Activated CD4-positive, alpha-beta T cell treated with anti-CD3 and anti-CD28 coated beads, Interleukin-2, amount 50 U/mL, for 48 hours (primary cell): ENCODE measurements at places on chromosomes 16 and 17.

DNA sequence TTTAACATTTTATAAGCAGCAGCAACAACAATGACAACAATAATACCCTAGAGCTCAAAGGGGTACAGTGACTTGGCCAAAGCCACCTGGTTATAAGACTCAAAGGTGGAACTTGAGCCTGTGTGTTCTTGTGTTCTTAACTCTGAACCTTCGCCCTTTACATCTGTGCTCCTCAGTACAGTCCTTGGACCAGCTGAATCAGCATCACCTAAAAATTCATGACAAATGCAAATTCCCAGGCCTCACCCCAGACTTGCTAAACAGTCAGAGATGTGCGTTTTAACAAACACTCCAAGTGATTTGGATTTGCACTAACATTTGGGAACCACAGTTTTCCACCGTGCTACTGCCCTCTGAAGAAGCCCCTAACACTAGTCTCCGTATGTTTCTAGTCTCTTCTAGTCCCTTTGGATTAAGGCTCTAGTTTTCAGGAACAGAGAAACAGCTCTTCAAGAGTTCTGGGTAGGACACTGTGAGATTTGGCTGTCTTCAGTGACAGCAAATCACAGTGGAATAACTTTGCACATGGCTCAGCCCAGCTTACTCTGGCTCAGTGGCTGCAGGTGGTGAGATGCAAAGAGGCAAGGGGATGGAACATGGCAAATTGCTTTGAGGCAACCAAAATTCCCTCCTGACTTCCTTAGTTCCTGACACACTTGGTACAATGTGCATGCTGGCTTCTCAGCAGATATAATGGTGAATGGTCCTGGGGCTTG is 151.0 kb upstream of the CDH11 start:
- no peak for DNase-seq

DNA sequence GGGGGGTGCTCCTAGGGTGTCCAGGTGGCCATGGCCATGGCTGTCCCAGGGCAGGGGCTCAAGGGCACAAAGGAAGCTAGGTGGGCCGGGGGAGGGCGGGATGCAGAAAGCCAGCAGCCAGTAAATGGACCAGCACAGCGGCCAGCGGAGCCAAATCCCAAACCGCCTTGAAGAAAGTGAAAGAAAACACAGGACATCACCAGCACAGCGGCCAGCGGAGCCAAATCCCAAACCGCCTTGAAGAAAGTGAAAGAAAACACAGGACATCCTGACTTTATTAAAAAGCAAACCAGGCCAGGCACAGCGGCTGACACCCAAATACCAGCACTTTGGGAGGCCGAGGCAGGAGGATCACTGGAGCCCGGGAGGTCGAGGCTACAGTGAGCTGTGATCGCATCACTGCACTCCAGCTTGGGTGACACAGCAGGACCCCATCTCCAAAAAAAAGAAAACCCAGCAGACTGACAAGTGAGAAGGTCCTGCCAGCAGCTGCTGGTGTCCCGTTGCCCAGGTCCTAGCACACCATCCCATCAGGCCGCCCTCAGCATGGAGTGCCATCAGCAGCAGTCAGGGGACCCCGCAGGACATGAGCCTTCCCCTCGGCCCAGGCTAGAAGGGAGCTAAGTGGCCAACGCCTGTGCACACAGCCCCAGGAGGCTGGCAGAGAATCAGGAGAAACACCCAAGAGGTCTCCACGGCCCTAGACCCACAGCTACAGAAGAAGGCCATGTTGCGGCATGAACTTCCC is 17.0 kb downstream of the SLC38A10 start:
- no peak for DNase-seq

DNA sequence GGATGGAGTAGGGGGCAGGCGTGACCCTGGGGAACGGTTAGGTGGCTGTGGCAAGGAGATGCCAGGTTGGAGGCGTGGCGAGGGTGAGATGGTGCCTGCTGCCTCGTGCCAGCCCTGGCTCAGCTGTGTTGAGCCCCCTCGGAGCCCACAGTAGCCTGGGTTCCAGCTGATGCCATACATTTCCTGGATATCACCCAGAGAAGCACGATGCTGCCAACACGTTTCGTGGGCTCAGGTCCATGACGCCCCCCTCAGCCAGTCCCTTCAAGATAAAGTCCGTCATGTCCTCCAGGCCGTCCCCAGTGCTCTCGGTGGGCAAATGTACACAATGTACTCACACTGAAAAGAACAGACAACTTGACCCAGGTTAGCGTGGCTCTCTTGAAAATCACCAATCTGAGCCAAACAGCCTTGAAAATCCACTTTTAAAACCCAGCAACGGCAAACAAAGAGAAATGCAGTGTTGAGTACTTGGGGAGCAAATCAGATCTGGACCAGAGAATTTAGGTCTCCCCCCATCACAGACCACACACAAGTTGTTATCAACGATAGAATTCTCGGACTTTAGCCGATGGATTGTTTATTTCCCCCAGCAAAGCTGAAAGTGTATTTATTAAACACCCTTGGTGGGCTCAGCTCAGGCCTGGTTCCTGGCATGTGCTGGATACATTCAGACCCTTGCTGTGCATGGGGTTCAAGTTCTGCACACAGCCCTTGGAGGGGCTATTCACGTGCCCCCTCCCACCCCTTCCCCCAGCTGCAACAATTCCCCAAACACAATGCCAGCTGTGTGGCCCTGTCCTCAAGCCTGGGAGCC is 102.8 kb upstream of the PLCG2 start:
- no peak for DNase-seq

GRCh38 chr17:73140566-73140965 is 24.2 kb upstream of the SSTR2 start:
- DNase-seq: no peak

GRCh38 chr17:16215002-16215272 is 397 bp downstream of the NCOR1 start:
- DNase-seq: peak; percentile 55

DNA sequence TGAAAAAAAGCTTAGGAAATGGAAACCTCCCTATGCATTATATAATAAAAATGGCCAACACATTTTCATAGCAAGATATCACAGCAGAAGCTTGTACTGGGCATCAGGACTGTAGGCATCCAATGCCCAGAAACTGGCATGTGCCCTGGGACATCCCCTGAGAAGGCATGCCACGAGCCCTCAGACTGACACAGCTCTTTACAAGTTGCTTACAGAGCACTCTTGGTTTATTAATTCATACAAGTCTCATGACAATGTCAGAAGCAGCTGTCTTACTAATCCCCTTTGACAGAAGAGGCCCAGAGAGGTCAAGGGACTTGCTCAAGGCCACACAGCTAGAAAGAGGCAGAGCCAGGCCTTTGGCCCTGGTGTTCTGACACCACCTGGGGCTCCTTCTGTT is 5.6 kb upstream of the CCL2 start:
- DNase-seq: no peak

DNA sequence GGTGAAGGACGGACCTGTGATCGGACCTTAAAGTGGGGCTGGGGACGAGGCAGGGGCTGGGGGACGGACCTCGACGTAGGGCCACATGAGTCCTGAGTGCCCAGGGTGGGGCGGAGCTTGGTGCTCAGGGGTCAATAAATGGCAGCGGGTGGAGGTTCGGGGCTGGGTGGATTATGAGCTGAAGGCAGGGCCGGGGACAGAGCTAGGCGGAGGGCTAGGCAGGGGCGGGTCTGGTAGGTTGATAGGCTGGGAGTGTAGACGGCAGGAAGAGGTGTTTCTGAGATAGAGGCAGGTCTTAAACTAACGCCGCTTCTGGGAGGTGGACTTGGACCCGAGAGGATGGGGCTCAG is 733 bp downstream of the CHRNB1 start:
- peak; percentile 9 for DNase-seq

DNA sequence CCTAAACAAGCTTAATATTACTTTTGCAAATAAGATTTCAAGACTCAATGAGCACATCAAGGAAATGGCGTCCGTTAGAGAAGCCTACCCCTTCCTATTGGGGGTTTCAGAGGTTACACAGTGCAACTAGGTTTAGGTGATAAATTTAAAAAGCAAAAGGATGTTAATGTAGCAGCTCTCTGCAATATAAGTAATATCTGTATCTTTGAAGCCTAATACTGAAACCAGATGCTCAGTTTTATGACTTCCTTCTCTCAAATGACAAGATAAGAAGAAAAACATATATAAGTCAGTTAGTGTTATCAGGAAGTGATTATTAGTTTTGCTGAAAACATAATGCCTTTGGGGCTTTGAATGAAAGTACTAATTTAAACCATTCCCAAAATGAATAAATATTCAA is 54.3 kb upstream of the MED13 start:
- DNase-seq: no peak

- no peak for DNase-seq
Observed at GRCh38 chr16:89473136-89473712, 17.1 kb downstream of the ANKRD11 start.

GRCh38 chr17:9269350-9270035 is 248.2 kb downstream of the NTN1 start:
- DNase-seq: no peak

- DNase-seq: no peak
Observed at GRCh38 chr17:76581515-76581914, 4.1 kb downstream of the ST6GALNAC2 start.

- no peak for DNase-seq
Observed at GRCh38 chr17:73309727-73310596, 1.8 kb downstream of the CDC42EP4 start.

GRCh38 chr16:54309341-54309740 is 22.8 kb upstream of the IRX3 start:
- no peak for DNase-seq

DNA sequence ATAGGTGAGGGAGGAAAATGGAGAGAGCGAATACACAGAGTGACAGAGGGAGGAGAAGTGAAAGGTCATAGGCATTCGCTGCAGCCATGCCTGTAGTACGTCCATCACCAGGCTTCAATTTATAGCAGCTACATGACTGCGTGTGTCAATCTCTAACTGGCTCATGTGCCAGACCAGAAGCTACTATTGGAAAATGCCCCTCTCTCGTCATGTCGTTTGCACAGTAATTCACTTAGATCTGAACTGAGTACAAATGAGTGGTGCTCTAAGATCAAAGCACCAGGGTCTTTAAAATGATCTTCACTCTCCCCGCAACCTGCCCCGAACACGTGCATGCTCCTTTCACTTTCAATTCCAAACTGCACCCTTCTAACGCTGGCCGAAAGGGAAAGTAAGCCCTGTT is 51.3 kb downstream of the ADCY9 start:
- peak; percentile 21 for DNase-seq

DNA sequence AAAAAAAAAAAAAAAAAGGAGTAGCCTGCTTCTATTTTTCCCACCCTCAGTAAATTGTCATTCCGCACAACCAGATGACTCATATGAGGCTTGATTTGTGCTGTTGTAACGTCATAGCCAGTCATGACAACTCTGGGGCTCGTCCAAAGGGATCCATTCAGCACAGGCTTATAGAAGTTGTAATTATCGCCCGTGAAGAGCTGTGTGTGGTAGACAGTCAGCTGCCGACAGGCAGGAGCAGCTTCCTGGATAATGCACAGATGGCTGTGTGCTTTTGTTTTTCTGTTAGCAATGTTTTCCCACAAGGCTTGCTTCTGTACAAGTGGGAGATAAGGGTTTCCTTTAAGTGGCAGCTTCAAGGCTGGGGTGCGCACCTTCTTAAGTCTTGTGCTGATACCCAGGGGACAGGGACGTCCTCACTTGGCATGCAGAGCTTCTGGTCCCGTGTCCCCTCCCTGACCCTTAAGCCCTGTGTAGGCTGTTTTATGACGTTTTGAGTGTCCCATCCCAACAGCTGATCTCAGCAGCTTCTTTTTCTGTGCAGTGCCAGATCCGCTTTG is 26.0 kb downstream of the SNX29 start:
- DNase-seq: no peak

- DNase-seq: no peak
Observed at GRCh38 chr17:47843391-47843730, 2.3 kb upstream of the SCRN2 start.

DNA sequence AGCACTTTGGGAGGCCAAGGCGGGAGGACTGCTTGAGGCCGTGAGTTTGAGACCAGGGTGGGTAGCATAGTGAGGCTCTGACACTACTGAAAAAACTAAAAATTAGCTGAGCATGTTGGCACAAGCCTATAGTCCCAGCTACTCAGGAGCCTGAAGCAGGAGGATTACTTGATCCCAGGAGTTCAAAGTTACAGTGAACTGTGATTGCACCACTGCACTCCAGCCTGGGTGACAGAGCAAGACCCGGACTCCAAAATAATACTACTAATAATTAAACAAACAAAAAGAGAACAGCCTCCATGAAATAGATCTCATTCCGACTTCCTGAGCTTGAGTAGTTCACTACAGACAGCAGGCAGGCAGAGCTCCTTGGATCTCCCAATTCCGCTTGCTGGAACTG is 2.7 kb upstream of the RBBP6 start:
- no peak for DNase-seq

GRCh38 chr17:78241277-78242023 is 10.0 kb downstream of the TMEM235 start:
- no peak for DNase-seq

DNA sequence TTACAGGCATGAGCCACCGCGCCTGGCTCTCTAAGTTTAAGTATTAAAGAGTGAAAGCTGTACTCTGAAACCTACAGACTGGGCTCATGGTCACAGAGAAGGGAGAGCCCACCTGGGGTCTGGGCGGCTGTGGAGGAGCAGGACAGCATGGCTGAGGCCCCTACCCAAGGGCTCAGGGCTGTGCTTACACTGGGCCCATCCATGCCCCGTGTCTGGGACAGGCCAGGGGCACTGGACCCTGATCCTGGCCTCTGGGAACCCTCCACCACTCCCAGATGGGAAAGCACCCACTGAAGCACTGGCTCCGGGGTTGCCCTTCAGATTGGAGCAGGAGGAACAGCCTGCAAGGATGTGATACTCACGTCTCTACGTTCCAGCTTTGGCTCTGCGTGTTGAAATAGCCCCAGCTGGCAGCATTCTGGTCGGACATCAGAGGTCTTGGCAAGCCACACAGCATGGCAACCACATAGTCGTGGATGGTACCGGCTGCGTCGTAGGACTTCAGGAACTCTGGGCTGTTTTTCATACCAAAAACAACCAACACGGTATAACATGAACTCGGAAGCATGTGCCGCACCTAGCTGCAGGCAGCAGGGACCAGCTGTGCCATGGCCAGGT is 13.0 kb downstream of the SHPK start:
- DNase-seq: no peak

DNA sequence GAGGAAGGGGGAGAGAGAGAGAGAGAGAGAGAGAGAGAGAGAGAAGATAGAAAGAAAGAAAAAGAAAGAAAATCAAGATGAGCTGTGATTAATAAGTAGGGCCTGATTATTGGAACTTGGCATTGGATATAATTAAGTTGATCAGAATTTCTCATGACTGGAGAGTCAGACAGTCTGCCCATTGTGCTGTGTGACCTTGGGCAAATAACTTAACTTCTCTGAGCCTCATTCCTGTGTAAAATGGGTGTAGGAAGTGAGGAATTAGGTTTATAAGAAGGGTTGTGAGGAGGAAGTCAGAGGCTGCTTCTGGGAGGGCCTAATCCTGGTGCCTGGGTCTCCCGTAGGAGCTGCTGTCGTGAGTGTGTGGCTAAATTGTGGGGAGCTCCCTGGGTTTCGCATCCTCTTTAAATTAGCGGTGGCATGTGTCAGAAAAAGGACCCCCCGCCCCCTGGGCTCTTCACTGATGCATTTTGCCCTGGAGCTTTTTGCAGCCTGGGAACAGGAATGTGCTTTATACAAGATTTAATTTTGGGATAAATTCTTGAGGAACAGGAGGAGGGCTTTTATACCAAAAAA is 76.0 kb downstream of the CMIP start:
- no peak for DNase-seq

GRCh38 chr16:85332175-85332574 is 219.9 kb upstream of the CIBAR2 start:
- no peak for DNase-seq
